NCI-H1436 treated with DMSO at 0.1 percent for 48 hours (cell line): ENCODE measurements at places on chromosomes 12 and 14.
A peak's percentile ranks its signal among the peaks of the same experiment; 100 is the strongest.

DNA sequence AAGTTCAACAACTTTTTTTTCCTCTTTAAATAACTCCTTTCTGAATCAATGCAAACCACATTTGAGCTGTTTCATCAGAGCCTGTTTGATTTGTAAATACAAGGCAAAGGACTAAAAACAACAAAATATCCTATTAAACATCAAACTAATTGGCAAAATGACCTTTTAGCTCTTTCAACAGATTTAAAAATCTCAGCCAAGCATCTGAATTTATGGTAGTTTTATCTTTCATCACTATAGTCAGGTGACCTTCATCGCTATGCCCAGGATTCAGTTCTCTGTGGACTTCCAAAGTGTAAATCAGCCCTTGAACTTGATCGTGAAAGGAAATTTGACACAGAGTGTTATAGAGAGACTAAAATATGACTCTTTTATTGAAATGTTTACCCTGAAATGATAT lies 1554.5 kb upstream of the FLRT2 start:
- no peak for DNase-seq

GRCh38 chr12:2283916-2284315 lies 231.1 kb downstream of the CACNA1C start:
- DNase-seq, result no peak

DNA sequence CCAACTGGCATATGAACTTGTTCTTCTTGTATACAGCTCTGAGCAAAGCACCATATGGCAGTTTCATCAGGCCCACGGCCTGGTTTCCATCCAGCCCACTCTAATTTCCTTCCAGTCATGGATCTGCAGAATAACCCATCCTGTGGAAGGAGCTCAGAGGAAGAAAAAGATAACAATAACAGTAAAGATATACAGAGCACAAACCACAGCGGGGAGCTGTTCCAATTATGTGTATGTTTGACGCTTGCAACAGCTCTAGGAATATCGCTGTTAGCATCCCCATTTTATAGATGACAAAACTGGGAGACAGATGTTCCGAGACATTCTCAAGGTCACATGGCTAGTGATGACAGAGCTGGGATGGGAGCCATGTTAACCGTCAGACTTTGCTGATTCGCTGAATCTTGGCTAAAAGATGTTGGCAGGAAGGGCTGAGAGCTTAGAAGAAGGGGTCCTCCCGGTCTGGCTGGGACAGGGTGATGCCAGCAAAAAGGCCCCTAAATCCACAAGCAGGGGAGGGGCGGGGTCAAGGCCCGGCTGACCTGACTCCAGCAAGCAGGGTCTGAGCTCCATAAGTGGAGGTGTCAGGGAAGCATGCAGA lies 34.4 kb upstream of the CIPC start:
- no peak for DNase-seq

GRCh38 chr12:104656921-104657320 lies 200.2 kb downstream of the CHST11 start:
- DNase-seq, result no peak

GRCh38 chr14:39372656-39373055 lies 59.6 kb downstream of the FBXO33 start:
- no peak for DNase-seq

- DNase-seq, result no peak
Observed at GRCh38 chr14:89268514-89268913, 148.5 kb downstream of the FOXN3 start.

DNA sequence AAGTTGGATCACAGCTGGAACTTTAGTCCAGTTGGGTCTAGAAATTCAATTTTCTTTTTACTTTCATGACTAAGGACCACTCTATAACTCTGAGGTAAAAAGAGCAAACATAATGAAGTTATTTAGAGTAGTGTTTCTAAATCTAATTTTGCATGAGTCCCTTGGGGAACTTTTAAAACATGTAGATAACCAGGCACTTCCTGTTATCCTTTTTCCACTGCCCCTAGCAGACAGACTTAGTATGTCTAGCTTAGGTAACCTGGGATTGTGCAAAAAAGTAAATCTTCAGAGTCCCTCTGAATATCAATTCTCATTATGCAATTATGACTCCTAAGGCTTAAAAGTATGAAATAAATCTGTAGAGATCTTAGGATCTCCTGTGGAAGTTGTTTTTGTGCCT lies 371.2 kb downstream of the DIO2 start:
- DNase-seq, result no peak

GRCh38 chr14:71529848-71530247 lies 402.4 kb upstream of the RGS6 start:
- peak; percentile 65 for DNase-seq

DNA sequence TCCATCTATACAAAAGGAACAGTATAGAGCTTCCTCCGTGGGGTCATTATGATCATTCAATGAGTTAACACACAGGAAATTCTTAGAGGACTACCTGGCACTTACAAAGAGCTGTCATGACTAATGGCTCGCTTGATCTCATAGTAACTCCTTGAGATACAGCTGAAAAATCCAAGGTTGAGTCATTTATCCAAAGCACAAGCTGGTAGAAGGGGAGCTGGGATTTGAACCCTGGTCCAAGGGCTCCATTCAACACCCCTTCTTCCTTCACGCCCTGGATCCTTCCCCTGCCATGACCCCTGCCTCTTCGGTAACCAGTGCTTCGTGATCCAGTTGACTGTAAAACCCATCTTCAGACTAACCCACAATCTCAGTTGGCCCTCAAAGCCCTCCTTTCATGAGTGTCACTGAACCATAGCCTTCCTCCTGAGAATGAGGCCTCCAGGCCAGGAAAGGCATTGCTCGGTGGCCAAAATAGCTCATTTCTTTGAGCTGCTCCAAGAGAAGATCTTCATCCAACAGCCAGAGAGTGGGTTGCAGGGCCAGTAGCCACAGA lies 7.8 kb downstream of the ZFP36L1 start:
- no peak for DNase-seq

DNA sequence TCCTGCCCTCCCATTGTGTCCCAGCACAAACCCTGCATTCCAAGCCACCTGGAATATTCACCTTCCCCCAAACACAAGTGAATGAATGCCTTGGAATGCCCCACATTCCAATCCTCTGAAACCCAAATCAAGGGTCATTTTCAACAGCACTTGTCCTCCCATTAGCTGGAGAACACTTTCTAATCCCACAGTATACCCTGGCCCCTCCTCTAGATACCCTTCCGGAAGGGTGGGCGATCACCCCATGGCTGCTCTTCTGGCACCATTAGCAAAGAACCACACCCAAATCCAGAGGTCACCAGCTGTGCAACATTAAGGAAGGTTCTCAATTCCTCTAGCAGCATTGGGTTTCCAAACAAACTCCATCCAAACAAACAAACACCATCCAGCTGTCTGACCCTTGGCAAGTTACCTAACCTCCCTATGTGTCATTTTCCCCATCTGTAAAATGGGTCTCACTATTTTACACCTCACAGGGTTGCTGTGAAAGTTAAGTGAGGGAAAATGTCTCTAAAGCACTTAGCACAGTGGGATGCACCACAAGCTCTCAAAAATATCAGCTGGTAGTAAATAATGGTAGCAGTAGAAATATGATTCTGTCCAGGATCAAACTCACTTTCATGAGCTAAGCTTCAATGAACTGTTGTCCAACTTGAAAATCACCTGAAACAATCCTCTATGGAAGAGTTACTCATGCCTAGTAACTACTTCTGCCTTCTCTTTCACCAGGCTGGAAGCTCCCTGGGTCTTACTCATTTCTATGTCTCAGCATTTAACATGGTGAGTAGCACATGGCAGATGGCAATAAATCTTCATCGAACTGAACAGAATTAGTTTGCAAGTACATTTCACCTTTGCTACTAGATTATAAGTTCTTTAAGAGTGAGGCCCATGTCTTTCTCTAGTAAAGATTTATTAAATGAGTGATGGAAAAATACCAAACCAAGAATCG lies 5.3 kb downstream of the NUAK1 start:
- no peak for DNase-seq

GRCh38 chr12:119044094-119044493 lies 62.8 kb downstream of the SRRM4 start:
- no peak for DNase-seq

- DNase-seq, result no peak
Observed at GRCh38 chr12:6292606-6293005, 17.9 kb upstream of the PLEKHG6 start.

GRCh38 chr12:28114488-28114887 lies 75.8 kb upstream of the CCDC91 start:
- DNase-seq, result no peak

DNA sequence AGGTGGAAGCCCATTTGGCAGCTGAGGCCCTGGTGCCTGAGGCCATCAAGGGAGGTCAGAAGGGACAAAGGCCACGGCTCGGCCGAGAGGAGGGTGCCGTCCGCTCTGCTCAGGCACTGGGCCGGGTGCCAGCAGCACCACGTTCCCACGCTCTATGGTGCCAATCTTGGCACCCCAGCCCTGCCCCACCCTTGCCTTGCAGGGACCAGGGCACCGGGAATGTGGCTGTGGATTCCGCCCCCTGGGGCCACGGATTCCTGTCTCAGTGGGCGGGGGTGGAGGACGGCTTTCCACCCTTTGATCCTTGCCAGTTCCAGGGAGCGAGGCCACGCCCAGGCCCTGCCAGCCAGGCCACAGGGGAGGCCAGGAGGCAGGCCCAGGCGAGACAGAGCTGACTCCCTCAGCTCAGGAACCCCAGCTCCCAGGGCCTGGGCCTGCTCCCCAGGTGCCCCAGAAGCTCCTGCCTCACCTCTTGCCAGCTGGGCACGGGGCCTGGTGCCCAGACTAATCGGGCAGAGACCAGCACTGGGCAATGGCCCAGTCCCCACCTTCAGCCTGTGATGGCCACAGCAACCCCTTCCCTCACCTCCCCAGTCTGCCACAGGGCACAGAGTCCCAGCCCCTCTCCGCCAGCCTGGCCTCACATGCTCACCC lies 26.4 kb upstream of the GPR132 start:
- no peak for DNase-seq

GRCh38 chr12:12010277-12011039 lies 60.3 kb upstream of the BCL2L14 start:
- no peak for DNase-seq

DNA sequence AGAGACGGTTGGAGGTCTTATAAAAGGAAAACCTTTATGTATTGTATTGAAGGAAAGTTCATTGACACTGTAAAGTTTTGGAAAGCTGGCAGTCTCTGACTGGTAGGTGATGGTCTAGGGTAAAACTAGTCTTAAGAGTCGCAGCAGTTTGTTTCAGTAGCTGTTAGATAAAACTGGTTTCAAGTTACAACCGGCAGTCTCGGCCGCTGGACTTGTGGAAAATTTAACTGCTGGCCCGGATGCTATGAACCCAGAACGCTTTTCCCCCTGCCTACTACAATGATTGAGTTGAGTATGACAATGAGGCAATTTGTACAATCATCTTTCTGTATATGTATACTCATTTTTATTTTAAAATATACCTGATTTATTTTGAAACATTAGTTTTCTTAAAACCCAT lies 1426.9 kb downstream of the AACS start:
- no peak for DNase-seq

- no peak for DNase-seq
Observed at GRCh38 chr12:55171445-55171844, 45.2 kb downstream of the OR9K2 start.

GRCh38 chr14:99764222-99764706 lies 28.9 kb upstream of the EML1 start:
- DNase-seq, result no peak

DNA sequence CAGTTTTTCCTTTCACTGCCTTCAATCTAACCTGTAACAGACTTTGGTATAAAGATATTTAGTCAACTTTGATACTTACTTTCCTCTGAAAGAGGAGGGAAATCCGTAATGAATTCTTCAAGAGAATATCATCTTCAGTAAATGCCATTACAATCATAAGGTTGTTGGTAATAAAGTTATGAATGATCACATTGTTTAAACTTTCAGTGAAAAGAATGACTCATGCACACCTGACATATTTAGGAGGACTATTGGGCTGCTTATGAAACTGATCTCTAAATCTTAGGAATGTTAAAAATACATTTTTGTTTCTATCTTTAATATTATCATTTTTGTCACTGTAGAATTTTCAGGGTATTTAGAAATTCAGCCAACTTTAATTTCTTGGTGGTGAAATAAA lies 474.7 kb downstream of the SLC16A7 start:
- no peak for DNase-seq

- DNase-seq, result no peak
Observed at GRCh38 chr12:110590806-110591326, 7.7 kb upstream of the PPTC7 start.

DNA sequence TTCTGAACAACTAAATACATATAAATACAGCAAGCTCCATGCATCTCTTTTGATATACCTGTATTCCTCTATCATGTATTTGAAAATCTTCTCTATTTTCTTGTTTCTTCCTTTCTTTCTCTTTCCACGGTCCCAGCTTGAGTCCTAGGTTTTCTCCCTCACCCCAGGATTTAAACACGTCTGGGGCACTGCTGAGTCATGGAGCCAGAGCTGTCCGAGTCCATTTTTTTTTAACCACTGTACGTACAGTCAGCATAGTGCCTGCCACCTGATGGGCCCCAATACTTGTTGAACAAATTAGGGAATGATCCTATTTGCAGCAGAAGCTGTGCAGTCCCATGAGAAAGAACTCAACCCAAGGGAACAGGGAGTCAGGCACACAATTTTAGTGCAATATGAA lies 158.1 kb downstream of the ATP23 start:
- DNase-seq, result no peak

DNA sequence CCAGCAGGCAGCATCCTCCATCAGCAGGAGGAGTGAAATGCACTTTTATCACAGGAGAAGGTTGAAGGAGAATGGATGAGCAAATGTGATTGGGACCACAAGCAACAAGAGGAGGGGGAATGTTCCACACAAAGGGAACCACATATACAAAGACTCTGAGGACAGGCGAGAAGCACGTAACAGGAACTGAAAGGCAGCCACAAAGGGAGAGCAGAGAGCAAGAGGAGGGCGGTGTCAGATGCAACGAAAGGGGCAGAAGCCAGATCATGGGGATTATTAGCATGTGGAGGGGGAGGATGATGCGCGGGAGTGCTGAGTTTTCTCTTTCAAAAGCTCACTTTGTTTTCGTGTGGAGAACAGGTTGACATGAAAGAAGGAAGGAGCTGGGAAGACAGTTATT lies 241.1 kb downstream of the SPTSSA start:
- no peak for DNase-seq

- DNase-seq, result no peak
Observed at GRCh38 chr14:95817271-95817670, 59.4 kb upstream of the TUNAR start.
